ENCODE measurements at places on chromosomes 16 and 17.

GRCh38 chr17:21283482-21284318 lies 811 bp upstream of the MAP2K3 start:
- peak; percentile 64 for DNase-seq

GRCh38 chr17:82281502-82282238 lies 8.2 kb upstream of the CSNK1D start:
- peak; percentile 66 for DNase-seq

DNA sequence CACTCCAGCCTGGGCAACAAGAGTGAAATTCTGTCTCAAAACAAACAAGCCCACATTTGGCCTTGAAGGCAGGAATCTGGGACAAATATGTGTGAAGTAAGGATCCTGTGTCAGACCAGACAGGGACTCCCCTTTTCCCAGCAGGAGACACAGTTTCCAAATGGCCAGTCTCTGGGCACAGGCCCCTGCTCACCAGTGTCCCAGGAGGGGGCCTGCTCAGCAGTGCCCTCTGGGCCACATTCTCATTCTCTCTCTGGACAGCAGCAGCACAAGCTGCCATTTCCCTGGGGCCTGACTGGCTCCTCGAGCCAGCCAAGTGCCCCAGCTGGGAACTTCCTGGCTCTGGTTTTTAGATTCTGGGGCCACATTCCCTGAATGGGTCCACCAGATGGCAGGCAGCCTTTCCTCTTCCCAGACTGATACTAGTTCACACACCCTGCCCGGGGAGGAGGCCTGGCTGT lies 11.7 kb upstream of the MNT start:
- DNase-seq = no peak

DNA sequence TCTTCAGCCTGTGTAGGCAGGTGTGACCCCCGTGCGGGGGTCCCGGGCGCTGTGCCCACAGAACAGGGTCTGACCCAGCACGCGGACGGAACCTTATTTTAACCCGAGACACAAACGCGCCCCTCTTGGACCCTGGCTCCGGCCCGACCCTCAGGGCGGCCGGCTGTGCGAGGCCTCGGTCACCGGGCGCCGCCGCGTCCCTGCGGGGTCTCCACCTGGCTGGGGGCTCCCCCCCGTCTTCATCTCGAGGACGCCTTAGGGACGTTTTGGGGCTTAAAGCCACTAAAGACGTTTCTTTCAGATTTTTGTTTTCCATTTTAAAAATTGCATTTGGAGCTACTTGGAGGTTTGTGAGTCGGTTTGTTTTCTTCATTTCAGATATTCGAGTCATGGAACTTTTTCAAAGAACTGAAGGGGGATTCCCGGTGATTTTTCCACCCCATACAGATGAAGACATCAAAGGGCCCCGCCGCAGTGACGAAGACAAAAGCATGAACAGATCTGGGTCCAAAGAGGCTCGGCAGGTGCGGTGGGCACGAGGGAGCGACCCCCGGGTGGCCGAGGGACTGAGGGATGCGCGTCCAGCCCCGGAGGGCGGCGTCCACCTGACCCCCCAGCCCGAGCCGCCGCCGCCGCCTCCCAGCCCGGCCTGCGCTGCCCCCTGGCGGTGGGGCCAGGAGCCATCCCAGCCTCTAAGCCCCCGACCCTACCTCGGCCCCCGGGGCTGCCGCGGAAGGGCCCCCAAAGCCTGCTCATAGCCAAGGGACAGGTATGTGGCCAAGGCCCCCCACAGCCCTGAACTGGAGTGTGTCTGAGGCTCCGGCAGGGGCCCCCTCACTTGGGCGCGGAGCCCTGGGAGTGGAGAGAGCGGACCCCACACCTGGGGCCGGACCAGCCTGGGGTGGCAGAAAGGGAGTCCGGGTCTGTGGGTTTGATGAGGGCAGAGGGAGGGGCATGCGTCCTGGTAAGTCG lies 3.8 kb upstream of the CD7 start:
- peak; percentile 84 for DNase-seq

GRCh38 chr17:82917699-82918345 lies 78.0 kb upstream of the ZNF750 start:
- DNase-seq = peak; percentile 56

DNA sequence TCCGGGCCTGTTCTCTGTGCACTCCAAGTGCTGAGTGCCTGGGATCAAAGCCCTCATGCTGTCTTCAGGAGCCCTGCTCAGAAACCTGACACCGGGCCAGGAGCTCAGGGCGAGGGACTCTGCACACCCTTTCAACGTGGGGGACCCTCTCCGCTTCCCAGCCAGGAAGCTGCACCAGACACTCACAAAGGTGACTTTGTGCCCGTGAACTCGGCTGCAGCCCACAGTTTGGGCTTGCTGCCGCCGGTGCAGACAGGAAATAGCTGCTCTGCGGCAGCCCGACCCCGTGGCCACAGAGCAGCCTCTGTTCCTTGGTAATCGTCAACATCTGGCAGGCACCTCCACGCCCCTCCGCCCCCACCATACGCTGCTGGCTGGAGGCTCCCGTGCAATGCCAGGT lies 93.4 kb upstream of the METRNL start:
- DNase-seq = peak; percentile 62

DNA sequence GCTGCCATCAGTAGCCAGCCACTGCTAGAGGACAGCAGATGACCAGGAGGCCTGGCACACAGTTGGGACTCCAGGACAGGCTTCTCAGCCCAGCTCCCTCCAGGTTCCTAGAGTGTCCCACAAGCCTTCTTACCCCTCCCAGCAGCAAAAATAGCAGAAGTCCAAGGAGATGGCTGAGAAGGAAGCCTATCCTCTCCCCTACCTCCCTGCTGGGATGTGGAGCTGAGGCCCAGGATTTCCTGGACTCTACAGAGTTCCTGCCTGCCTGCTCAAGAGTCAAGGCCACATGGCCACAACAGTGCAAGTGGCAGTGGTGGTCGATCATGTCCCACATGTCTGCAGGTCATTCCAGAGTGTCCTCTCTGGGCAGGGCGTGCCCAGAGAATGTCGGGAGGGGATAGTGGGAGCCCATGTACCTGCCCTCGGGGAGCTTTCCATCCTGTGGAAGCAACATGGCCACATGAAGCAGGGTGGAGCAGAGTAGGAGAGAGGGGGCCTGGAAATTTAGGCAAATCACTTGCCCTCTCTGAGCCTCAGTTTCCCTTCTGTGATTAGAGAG lies 7.7 kb upstream of the HROB start:
- DNase-seq = no peak

- no peak for DNase-seq
Measured at GRCh38 chr16:11640987-11641817, 27.1 kb upstream of the SNN start.

DNA sequence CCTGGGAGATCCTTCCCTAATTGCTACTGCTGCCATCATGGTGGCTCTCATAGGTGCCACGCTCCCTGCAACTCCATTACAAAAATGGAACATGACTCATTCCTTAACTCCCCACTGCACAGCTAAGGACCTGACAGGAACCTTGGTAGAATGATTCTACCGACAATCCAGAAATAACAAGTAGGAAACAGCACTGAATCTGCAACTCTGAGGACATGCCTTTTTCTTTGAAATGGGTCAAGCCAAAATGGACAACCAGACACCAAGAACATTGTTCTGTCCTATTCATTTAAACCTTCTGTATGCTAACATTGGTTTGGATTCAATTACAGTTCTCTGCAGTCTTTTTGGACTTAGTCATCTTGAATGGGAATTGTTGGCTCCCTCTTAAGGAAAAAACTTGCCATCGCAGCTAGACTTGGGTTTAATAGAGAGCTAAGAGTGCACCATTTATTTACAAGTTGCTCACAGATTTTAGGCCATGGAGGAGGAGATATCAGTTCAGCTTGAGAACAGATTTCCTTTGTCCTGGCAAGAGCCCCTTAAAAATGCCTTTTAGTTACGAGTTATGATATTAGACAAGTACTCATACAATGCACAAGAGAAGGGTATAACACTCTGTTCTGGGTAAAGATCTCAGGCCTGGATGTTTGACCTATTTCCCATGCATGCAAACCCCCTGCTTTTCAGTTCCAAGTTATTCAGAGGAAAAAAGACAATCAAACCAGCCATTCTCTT lies 20.9 kb upstream of the NSRP1 start:
- DNase-seq = no peak

GRCh38 chr17:7478276-7479212 lies 887 bp downstream of the ZBTB4 start:
- DNase-seq = peak; percentile 70

DNA sequence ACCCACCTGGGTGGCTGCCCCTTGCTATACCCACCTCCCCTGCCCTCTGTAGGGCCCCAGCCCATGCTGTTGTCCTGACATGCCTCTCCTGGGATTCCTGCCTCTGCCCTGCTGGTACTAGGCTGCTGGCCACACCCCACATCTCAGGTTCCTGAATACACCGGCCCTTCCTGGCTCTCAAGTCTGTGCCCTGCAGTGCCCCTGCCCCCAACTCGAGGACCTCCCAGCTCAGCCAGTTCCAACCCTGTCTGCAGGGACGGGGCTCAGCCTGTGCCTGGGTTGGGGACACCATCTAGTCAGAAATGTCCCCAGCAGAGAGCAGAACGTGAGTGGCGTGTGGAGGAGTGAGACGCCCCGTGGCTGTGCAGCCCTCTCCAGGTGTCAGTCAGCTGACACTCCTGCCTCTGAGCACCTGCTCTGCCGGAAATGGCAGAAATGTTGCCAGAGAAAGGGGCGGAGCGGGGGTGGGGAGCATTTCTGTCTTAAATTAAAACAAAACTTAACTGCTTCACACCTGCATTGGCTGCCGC lies 28.7 kb downstream of the ACSF3 start:
- no peak for DNase-seq

DNA sequence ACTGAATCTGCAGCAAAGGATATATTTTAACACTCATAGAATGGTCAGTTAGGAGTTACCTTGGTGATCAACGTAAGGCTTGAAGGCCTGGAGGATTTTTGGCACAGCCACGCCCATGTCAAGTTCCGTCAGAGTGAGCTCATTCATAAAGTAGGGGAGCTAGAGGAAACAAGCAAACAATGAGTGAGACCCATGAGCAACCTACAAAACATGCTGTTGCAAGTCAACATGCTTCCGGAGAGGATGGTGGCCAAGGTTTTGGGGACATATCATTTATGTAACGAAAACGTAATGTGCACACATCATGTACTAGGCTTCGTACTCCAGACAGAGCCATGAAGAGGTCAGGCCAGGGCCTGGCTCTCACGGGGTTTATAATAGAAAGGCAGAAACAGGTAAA lies 41.1 kb upstream of the ERN1 start:
- no peak for DNase-seq
